ENCODE measurements at places on chromosomes 1 and 21.

- no peak for DNase-seq
These were observed 4.4 kb upstream of the PGBD5 start for GRCh38 chr1:230430499-230430898.

DNA sequence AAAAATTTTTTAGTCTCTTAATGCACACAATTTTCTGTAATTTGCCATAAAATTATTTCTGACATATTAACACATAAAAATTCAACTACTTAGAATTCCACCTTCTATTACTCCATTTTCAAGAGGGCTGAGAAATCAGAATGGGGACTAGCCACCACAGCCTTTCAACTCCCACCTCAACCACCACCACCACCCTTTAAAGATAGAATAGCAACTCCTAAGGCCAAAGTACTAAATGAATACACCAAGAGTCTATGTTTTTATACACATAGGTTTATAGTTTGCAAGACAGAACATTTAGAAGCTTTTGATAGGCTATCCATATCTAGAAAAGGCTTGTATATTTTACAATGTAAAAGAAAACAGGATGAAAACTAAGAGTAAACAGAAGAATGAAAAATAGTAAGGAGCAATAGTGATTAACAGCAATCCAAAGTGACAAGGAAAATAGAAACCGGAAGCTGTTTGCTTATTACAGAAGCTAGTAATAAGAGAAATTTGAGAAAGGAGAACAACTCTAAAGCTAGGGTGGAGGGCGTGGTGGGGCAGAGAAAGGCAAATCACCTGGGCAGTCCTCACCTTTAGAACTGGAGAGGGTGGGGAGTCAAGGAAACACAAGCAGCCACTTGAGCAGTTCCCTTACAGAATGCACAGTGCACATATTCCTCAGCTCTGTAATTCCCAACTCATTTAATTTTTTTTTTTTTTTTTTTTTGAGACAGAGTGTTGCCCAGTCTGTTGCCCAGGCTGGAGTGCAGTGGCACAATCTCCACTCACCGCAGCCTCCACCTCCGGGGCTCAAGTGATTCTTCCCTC lies 27.7 kb downstream of the EPS15 start:
- no peak for DNase-seq

DNA sequence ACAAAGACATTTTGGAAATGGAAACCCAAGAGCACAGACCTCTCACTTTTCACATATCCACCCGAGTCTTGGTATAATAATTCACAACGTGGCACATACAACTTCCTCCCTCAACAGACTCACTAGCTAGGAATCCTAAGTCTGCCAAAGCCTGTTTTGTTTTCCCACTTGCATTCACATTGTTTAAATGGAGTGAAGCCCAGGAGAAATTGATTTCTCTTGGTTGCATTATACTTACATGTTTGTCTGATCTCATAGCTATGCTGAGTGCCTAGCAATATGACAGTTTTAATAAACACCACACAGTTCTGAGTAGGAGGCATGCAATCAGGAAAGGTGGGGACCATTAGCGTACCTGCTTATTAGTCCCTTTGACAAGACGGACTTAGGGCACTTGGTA lies 348.6 kb upstream of the ADGRL4 start:
- DNase-seq, result no peak

DNA sequence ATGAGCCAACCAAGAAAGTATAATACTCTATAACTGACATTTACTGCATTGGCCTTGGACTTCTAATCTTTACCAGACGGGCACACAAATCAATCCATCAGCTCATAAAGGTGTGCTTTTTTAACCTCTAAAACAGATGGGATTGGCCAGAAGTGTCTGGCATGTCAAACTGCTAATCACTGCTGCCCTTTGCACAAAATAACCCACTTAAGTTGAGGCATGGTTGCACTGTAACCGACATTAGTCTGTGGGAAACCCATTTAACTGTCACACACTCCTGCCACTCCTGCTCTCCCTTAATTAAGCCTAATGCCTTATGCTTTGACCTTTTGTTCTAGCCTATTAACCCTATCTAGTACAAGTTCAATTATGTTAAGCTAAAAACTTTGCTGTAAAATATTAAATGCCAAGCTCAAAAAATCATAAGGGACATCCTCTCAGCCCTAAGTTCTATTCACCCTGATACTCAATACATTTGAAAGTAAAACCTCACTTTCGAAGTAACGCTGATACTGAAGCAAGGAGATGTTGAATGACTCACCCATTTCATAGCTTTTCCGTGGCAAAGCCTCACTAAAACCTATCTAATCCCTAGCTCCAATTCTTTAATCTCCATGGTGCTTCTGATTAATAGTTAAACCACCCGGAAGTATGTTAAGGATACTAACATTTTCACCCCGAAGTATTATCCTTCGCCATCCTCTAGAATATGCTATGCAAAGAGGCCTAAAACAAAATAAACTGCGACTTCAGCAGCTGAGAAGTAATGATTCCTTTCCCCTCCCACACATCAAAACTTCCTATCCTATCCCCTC lies 12.9 kb downstream of the NRIP1 start:
- DNase-seq, result no peak

DNA sequence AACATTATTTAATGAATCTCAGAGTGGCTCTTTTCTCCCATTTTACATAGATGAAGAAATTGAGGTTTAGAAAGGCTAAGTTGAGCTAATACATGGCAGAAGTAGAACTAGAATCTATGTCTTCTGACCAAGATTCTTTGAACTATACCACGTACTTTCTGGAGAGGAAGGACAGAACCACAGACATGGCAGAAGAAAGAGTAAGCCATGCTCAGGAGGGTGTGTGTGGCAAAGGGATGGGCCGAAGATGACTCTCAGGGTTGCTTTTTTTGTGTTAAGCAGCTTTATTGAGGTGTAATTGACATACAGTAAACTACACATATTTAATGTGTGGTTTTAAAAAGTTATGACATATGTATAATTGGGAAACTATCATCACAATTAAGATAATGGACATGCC lies 69.5 kb downstream of the PEX14 start:
- DNase-seq, result no peak

- no peak for DNase-seq
These were observed 220.0 kb upstream of the GREM2 start for GRCh38 chr1:240831922-240832321.

- DNase-seq, result no peak
These were observed 334.2 kb upstream of the SNX7 start for GRCh38 chr1:98327220-98327861.

DNA sequence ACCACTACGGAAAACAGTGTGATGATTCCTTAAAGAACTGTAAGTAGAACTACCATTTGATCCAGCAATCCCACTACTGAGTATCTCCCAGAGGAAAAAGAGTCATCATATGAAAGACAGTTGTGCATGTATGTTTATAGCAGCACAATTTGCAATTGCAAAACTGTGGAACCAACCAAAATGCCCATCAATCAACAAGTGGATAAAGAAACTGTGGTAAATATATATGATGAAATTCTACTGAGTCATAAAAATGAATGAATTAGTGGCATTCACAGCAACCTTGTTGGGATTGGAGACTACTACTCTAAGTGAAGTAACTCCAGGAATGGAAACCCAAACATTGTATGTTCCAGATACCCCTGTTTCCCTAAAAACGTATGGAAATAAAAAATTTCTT lies 337.0 kb upstream of the PTBP2 start:
- no peak for DNase-seq

DNA sequence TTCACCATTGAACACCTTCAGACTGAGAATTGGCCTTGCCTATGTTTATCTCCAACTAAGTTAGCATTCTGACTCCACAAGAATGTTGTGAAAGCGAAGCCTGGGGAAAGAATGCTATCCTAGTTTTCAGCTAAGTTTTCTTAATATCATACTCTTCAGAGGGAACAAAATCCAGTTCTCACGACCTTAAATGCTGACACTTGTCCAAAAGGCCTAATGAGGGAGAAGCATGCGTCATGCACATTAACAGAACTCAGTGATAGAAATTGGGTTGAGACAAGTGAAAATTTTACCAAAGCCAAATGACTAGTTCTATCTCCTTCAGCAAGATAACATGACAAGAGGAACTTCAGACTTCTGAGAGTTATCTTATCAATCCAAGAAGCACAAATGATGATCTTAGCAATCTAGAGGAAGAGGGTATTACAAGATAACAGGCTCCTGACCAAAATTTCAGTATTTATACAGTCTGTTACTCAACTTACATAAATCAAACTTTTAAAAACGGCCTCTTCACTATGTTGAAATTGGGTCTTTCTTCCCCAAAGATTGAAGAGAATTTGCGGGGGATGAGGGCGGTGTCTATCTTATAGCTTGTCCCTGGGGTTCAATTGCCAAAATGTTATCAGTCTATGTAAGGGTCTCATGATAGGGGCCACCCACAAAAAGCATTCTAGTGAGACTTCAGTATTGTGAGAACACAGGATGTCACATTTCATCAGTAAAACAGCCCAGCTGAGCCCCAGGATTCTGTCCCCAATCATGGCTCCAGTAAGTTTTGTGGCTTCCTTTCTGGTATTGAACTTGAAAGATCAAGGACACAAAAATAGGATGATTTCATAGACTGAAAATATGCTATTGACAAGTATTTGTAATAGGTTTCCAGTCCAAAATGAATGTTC lies 26.5 kb upstream of the SLC45A3 start:
- DNase-seq, result no peak
